ENCODE measurements at places on chromosomes 11 and 22.
A peak's percentile ranks its signal among the peaks of the same experiment; 100 is the strongest.

DNA sequence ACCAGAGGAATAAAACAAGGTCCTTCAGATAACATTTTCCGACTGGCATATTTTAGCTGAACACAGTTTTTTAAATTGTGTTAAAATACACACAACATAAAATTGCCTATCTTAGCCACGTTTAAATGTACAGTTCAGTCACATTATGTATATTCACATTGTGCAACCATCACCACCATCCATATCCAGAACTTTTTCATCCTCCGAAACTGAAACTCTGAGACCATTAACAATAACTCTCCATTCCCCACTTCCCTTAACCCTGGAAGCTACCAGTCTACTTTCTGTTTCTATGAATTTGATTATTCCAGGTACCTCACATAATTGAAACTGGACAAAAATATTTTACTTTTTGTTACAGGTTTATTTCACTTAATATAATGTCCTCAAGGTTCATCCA is 213.3 kb downstream of the ETS1 start:
- peak; percentile 69 for DNase-seq

- no peak for DNase-seq
Observed at GRCh38 chr11:83132191-83132590, 24.7 kb upstream of the PCF11 start.

DNA sequence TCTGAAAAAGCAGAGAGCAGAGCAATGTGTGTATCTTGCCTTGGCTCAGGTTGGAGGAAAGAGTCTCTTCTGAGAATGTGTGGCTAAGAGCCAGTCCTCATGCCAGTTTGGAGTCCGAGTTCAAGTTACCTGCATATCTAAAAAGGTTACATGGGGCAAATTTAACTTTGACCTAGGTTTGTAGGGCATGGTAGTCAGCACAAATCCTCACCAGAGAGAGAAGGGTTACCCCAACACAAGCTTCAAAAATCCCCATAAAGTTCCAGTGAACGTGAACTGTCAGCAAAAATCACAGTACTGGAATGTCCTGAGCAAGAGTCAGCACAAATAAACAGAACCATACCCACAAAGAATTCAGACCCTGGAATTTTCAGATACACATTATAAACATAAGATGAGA is 13.8 kb downstream of the SDHD start:
- no peak for DNase-seq

GRCh38 chr11:46294365-46295309 is 17.2 kb downstream of the CREB3L1 start:
- no peak for DNase-seq

DNA sequence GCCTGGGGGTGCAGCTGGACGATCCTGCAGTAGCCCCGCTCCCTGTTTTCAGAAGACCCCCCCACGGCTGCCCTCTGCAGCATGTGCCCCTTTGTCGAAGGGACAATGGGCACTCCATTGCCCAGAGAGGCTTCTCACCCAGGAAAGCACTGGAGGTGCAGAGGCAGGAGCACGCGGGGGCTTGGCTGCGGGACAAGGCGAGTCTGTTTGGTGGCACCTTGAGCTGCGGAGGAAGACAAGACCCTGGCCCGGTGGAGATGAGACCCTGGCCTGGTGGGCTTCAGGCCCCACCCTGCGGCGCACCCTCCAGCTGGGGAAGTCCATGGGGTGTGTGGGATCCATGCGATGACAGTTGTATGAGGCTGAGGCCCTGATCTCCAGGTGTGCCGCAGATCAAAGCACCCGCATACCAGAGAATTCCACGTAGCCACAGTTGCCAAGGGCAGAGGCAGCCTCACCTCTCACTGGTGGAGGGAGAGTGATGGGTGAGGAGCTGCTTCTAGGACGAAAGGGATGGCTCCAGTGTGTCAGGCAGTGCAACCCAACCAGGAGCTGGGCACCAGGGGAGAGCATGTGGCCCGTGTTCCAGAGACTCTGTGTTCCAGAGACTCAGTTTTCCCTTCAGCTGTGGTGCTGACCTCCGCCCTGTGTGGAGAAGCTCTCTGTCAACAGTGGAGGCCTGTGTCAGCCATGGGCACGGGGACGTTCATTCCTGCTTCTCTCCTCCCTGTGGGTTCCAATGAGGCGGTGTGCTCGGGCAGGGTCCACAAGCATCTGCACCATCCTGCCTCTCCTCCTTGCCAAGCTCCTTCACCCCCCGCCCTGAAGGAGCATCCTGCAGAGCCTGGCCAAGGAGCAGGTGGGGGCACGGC is 10.0 kb downstream of the TBX1 start:
- no peak for DNase-seq

GRCh38 chr22:30196141-30196879 is 50.2 kb downstream of the LIF start:
- DNase-seq = peak; percentile 75

DNA sequence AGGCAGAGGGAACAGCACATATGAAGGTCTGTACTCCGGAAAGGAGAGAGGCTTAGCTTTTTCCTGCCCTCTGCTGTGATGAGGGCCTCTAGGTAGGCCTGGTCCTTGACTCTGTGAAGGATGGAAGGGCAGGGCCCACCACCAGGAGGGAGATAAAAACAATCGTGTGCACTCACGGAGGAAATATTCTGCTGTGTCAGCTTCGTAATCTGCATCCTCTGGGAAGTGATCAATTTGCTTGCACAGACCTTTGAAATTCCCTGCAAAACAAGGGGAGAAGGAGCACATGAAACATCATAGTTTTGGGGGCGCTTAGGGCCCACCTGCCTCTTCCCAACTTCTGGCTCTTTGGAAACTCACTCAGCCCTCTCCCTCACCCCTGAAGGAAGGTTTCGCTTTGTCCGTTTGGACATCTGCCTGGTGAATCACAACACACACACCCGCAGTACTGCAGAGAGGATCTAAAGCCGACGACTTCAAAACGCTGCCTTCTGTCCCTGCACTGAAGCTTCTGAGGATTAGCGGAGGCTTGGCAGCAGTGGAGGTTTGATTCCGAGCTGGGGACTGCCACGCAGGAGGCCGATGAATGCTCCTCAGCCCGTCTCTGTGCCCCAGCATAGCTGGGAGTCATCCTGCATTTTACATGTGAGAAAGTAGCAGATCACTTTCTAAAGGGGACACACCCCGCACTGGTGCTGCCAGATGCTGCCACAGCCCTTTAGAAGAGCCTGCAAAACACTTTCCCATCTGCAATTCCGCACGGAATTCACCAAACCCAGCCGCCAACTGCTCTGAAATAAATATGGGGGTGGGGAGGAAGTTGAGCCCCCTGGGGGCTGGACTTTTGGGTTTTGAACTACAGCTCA is 58.6 kb upstream of the EIF3D start:
- DNase-seq = no peak

DNA sequence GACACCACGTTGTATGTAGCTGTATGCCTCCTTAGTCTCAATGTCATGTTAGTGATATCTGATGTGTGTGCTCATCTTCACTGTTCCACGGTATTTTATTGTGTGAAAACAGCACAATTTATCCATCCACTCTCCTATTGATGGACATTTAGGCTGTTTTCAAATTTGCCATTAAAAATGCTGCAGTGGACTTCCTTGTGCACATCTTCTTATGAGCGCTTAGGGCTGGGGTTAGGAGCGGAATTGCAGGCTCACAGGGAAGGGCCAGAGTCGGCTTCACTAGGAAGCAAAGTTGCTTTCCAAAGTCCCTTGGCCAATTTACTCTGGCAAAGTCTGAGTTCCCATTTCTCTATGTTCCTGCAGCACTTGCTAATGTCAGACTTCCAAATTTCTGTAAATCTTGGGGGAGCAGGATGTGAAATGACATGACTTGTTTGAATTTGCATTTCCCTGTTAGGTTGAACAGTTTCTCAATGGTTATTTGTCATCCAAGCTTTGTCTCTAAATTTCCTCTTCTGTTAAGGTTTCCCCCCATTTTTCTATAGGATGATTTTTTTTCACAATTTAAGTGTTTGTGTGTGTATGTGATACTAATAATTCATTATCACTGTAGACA is 75.4 kb downstream of the MYEOV start:
- no peak for DNase-seq

GRCh38 chr11:21260101-21260500 is 590.7 kb downstream of the NELL1 start:
- no peak for DNase-seq

- DNase-seq = no peak
Observed at GRCh38 chr11:35850191-35850590, 93.7 kb upstream of the LDLRAD3 start.

DNA sequence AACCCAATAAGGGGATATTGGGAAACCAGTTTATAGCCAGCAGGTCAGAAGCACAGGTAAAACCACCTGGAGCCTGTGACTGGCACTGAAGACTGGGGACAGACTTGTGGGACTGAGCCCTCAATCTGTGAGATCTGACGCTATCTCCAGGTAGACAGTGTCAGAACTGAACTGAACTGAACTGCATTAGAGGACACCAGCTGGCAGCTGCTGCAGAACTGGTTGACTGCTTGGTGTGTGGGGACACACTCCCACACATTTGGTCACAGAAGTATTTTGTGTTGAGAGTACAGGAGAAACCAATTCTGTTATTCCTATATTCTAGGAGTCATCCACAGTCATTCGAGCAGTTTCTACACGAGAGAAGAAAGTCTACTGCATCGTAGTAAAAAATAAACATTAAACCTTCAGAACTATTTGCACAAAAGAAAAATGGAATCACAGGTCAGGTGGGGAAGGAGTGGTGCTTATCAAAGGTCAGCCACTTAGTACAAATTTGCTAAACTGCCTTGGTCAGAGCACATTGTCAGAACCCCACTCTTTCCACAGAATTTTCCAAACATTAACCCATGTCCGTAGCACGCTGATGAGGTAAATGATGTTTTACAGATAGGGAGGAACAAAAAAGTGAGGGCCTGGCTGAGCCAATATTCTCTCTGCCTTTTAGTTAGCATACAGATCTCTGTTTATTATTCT is 77.2 kb downstream of the SIK3 start:
- DNase-seq = no peak

DNA sequence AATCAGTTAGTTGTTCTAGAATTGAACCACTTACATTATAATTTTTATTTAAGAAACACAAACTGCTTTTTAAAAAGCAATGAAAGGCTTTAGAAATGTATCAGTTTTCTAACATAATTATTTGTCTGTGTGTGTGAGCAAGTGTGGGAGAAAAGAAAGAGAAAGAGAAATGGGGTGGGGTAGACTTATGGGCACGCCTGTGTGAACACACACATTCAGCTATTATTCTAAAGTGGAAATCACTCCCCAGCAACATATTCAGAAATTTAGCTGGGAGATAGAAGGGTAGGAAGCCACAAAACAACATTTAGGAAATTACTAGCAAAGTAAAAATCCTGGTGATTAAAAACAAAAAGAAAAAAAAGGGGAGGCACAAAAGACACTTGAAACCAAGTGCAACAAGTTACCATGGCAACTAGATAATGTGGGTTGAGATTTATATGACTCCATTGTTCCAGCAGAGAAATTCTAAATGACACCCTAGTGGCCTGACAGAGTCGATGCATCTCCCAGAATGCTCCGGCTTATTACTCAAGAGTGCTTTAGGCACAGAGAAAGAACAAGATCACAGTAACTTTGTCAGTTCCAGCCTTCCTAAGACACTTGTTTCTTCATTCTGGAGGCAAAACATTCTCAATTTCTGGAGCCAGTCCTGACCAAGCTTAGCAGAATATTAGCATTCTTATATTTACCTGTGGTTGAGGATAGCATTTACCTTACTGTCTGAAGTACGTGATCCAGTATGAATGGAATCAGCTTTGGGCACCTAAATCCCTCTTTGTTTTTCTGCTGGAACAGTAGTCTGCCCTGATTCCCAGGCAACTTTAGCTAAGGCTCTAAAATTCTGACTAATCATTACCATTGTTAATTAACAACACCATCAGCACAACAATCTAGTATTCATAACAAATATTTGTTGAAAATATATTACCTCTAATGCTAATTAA is 444.4 kb downstream of the DLG2 start:
- no peak for DNase-seq

DNA sequence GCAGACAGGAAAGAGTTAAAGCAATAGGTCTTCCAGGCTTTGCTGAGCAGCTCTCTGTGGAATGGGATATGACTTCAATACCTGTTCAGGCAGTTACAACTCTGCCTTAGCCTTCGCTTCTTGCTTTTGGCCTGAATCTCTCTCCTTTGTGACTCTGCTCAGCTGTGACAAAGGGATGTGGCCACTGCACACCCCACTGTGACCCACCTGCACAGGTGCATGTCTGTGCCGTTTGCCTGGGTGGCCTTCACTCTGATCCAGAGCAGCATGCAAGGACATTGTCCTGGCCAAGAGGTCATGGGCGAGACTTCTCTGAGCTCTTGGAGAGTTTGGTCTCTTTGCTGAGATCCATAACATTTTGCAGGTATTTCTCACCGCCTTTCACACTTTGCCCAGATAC is 891.3 kb downstream of the BRD1 start:
- DNase-seq = no peak

GRCh38 chr11:121415856-121416255 is 36.3 kb upstream of the SORL1 start:
- DNase-seq = no peak

DNA sequence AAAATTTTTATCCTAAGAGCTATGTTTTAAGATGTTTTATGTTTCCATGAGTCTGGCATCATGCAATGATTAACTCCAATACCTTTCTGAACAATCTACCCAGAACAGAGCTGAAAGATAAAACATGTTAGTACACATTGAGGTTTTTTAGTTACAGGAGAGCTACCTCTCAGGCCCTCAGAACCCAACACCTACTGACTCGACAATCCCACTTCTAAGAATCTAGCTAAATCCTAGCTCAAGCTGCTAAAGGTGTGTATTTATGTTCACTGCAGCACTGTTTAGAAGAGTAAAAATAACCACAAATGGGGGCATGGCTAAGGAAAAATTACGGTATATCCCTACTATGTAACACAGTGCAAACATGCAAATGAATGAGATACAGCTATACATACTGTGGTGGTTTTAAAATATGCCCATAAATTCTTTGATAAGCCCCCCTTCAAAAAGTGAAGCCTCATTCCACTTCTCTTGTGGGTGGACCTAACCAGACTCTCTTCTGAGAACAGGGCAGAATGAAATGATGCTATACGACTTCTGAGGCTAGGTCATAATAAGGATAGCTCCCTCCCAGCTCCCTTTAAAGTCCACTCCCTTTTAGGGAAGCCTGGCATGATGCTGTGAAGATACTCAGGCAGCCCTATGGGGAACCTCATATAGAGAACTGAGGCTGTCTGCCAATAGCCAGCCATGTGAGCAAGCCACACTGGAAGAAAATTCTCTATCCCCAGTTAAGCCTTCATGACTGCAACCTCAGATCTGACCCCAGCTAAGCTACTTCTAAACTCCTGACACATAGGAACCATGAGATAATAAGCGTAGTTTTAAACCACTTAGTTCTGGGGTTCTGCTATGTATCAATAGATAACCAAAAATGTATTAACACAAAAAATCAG is 29.5 kb downstream of the TMEM123 start:
- DNase-seq = peak; percentile 26

All from MV-4-11 (cell line).